Mucosa of gallbladder (tissue), 1 donor: ENCODE measurements at places on chromosomes 6 and 20.

GRCh38 chr6:77425671-77426070 is 37.6 kb downstream of the HTR1B start:
- DNase-seq = no peak

- no peak for DNase-seq
Measured at GRCh38 chr20:15627089-15627488, 946.2 kb downstream of the KIF16B start.

DNA sequence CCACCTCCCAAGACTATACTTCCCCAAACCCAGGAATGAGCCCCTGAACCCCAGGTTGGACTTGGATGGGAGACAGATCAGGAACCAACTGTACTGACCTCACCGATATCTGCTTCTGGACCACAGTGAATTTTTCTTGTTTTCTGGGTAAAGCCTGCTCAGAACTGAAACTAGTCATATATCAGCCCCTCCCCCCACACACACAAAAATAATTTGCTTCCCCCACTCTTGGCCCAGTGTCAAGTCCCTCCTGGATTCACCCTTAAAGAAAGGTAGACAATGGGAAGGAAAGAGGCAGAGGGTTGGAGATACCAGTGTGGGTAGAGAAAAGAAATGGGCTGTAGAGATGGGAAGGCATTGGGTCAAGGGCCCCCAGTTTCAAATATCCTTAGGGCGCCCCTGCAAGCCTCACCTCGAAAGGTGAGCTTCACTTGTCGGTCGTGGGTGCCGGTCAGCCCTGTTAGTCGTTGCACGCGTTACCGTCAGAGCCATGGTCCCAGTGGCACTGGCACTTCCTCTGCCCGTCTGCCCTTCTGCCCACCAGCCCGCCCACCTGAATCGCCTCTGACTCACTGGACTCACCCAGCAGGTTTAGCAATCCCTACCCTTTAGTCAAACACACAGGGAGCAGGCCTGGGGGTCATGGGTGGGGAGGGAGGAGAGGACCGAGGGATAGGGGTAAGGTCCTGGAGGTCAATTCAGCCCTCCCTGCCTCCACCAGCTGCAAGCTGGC is 8.5 kb upstream of the SPAG4 start:
- DNase-seq = no peak

DNA sequence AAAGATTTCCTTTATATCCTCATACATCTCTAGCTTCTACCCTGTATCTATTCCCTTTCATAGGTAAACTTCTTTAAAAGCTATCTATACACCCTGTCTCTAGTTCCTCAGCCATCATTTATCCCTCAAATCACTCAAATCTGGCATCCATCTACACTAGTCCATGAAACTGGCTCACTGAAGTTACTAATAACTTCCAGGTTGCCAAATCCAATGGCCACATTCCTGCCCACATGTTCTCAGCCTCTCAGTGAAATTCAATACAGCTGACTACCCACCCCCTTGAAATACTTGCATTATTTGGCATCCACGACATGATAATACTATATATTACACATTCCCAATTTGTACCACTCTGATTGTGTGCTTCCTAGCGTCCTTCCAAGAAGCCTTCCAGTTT is 8.7 kb downstream of the REPS1 start:
- DNase-seq = no peak

- no peak for DNase-seq
Measured at GRCh38 chr6:62980093-62980492, 231.2 kb upstream of the FKBP1C start.

- DNase-seq = no peak
Measured at GRCh38 chr6:135116571-135116970, 61.9 kb upstream of the HBS1L start.

DNA sequence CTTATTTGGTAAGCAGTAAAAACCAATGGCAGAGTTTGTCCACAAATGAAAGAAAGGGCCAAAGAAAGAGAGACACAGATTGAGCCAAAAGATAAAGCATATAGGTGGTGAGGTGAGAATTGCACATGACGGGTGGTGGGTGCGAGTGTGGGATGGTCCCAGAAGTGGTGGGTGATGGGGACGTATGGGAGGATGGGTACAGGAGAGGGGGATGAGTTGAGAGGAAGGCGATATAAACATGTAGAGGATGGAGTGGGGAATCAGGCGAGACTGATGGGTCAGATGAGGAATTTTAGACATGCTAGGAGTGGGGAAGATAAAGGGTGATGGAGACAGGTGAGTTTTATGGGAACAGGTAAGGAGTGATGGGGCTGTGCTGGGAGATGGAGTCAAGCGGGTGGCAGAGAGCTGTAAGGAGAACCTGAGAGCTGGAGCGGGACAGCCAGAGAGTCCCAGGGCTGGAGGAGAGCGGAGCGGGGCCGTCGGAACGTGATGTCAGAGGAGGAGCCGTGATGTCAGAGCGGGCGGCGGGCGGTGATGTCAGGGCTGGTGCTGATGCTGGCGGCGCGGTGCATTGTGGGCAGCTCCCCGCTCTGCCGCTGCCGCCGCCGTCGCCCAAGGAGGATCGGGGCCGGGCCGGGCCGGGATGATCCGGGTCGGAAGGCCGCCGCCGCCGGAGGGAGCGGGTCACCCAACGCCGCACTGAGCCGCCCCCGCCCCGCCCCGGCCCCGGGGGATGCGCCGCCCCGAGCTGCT is at the start of gene TTBK1:
Gene TTBK1, plus strand, starts transcription at position 574 of the 756 bp plus-strand sequence. CDS start 3,180 bp downstream, outside the sequence.
- no peak for DNase-seq

DNA sequence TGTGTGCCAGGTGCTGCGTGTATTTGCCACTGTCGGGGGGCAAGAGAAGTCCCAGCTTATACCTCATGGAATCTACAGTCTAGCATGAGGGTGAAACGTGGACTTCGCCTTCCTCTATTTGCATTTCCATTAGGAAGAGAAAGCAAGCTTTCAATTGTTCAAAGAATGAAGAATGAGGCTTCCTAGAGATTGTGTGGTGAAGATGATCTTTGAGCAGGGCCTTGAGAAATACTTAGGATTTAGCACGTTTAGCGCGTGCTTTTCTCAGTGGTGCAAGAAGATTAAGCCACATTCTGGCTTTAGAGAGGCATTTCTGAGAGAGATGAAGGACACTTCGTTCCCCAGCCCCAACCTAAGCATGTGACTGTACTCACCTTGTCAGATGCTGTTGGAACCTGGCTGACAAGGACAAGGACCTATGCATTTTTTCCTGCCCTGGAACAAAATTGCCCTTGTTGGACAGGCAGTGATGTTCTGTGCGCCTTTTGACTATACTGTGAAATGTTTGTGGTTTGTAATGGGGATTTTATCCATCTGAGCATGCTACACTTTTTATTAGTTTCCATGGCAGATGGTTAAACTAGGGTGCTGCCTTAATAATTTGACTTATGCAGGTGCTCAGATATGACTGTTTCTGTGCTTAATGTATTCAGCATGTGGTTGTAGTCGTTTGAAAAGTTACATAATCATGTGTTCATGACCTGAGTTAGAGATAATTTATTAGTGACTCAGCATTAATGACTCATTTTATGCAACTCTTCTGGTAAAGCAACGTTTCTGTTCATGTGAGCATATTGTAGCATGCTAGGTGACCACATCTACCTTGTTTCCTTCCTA is 10.7 kb downstream of the TULP4 start:
- no peak for DNase-seq

DNA sequence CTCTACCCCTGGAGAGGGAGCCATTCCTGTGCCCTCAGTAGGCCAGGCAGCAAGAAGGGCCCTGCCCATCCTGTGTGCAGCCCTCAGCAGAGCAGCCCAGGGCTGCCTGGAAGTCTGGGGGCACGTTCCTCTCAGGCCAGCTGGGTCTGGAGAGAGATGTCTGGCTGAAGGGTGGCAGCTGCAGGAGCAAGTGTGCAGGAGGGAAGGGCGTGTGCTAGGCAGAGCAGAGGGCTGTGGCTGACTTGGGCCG is 62.7 kb downstream of the NOL4L start:
- DNase-seq = no peak

GRCh38 chr6:128244751-128245405 is 275.5 kb downstream of the PTPRK start:
- DNase-seq = no peak

DNA sequence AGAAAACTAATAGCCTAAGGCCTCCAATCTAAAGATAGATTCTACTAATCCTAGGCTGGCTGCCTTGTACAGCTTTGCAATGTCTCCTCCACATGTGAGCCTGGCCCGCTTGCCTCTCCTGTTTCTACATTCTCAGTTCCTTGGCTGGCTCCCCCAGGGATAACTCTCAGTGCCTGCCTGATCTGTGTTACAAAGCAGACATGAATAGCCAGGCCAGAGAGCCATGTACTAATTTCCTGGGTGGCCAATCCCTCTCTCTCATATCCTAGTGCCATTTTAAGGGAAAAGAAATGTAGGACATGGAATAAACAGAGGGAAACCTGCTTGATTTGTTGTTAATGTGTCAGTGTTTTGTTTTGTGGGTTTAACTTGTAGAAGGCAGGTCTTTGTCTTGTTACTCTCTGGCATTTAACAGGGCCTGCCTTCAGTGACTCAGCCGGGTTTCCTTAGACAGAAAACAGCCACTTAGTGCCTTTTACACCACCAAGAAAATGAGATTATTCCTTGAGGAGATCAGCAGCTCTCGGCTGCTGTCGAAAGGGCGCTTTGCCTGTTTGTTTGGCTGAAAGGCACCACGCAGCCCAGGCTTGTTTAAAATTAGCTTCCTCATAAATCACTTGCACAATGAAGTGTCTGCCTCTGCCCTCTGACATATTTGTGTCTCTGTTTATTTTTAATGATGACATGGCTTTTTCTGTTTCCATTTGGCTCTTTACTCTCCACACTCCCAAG is 702.7 kb downstream of the MAFB start:
- peak; percentile 70 for DNase-seq

DNA sequence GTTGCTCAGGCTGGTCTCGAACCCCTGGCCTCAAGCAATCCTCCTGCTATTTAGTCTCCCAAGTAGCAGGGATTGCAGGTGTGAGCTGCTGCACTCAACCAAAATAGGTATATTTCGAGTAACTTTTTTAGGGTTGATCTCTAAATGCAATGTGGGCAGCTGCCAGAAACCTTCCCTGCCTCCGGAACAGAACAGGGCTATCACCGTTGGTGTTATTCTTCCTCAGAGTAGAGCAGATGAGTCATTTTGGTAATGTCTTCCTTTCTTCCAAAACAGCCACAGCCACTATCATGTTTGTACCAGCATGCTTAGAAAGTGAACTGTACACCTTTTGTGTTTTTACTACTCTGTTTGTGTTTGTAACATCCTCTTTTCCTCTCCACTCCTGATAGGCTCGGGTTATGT is 44.1 kb downstream of the SNX9 start:
- no peak for DNase-seq

- no peak for DNase-seq
Measured at GRCh38 chr6:95830859-95831557, 184.8 kb upstream of the FUT9 start.

DNA sequence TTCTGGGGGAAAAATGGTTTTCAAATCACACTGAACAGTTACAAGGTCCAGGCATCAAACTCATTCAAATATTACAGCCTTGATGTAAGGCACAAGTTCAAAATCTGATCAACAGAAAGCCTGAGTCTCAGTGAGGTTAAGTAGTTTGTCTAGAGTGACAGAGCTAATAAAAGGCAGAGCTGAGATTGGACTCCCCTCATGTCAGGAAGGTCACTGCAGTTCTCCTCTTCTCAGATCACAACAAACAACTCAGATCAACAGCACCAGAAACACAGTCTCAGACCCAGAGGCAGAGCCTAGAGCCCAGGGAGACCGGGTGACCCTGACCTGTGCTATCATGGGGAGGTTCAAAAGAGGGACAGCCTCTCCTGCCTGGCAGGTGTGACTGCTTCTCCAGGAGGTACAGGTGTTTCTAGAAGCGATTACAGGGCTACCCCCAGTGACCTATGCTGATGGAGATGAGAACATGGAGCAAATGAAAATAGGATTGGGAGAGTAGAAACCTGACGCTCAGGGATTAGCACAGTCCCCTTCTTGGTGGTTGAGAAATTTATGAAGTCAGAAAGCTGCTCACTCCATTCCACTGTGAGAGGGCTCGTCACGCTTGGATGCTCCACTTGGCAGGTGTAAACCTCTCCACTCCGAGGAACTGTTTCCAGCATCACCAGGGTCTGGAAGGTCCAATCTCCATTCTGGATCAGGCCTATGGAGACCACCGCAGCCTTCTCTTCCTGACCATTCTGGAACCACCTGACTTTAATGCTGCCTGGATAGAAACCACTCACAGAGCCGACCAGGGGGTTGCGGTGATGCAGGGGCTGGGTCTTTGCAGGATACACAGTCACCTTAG is 24.3 kb upstream of the HLA-DRB5 start:
- DNase-seq = no peak

DNA sequence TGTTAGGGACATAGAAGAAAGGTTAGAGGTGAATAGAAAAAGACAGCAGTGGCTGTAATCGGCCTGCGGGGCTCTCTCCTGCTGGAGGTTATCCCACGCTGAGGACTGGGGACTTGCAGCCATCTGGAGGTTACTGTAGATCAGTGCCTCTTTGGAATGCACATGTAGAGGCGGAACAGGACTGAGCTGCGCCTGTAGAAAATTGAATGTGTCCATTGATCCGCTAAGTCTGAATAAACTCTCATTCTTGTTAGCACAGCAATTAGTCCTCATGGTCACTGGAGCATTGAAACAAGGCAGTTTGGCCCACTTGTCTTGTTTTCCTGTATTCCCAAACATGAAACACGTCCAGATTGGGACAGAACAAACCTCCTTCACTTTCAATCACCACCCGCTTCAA is 46.3 kb upstream of the F13A1 start:
- no peak for DNase-seq

DNA sequence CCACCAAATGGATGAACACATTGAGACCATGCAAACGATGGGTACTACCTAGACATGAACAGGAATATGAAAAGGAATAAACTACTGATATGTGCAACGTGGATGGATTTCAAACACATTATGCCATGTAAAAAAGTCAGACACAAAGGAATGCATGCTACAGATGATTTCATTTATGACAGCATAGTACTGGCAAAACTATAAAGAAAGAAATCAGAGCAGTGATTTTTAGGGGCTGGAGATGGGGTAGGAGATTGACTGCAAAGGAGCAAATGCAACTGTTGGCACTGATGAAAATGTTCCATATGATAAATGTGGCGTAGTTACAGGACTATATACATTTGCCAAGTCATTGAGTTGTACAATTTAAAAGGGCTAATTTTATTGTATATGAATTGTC is 13.4 kb upstream of the COL12A1 start:
- DNase-seq = no peak

DNA sequence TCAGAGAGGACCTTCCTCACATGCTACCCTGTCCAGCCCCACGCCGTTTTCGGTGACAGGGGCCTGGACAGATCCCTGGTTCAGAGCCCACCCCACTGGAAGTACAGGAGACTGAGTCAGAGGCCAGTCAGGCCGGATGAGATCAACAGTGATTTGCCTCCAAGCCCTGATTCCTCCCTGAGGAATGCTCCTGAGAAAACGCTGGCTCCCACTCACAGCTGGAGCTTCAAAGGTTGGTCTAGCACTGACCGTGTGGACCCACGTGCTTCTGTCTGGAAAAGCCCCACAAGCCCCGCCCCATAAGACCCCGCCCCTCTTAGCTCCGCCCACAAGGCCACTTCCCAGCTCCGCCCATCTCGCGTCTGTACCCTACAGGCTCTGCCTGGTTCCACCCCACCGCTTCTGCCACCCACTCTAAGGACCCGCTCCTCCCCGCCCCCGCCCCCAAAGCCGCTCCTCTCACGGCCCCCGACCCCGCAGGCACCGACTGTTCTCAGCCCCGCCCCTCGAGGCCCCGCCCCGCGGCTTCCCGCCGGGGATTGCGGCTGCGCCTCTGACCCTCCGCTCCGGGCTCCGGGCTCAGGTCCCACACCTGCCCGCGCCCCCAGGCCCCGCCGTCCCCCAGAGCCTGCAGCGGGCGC is 64.9 kb upstream of the BHLHE23 start:
- no peak for DNase-seq

- DNase-seq = no peak
Measured at GRCh38 chr6:126913651-126914050, 204.8 kb upstream of the RSPO3 start.
